GM20000 (cell line): ENCODE measurements at places on chromosomes 1 and 21.

- no peak for DNase-seq
Measured at GRCh38 chr1:115188680-115189395, 99.5 kb upstream of the TSPAN2 start.

GRCh38 chr1:234775477-234776246 is 165.7 kb upstream of the IRF2BP2 start:
- no peak for DNase-seq

DNA sequence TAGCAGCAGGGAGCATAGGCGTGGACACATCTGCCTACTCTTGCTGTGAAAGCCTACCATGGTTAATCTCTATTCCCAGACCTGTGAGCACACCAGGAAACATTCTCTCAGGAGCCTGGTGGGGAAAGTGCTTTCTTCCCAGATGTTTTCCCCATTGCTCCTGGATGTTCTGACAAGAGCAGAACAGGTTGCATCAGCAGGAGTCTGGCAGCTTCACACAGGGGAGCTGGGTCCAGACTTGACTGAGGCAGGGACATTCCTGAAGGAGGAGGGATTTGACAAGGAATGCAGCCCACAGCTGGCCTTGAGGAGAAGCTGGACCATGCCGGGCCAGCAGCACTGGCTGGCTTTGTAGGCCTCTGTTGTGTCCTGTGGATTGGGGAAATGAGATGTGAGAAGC is 21.0 kb upstream of the ARTN start:
- DNase-seq: no peak

GRCh38 chr1:46041551-46041950 is 90.9 kb downstream of the PIK3R3 start:
- no peak for DNase-seq

DNA sequence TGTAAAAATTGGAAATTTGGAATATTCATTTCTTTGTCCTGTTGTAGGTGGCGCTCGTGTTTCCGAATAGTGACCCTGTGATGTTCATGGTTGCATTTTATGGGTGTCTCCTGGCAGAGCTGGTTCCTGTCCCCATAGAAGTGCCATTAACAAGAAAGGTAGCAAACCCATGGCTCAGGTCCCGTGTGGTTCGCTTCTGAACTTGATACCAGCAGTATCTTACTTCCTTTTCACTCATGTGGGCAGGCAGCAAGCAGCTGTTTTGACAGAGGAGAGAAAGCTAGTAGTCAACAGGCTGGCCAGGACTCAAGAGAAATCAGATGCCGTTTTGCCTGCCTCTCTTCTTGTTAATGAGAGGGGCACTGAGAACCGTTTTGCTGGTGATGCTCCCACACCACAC is 72.8 kb downstream of the S100B start:
- no peak for DNase-seq

- DNase-seq: no peak
Measured at GRCh38 chr21:24840287-24840686, 767.0 kb downstream of the MRPL39 start.

- no peak for DNase-seq
Measured at GRCh38 chr1:108199201-108199691, 897 bp downstream of the SLC25A24 start.

DNA sequence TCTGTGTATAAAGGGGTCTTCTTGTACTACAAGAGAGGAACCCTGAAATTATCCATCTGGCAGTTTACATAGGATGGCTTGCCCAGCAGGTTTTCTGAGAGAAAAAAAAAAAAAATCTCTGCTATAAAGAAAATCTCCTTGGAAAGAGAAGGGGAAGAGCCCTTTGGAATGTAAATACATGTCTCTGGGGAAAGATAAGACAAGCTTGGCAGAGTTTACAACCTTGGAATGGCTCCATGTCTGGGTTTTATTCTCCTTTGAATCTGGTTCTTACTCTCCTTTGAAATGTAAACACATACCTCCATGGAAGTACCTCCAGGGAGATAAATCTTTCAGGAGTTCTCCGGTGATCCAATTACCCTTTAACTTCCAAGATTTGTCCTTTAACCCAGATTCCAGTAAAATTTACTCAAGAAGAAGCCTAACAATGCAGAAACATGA is 45.1 kb upstream of the DNAH14 start:
- DNase-seq: no peak

DNA sequence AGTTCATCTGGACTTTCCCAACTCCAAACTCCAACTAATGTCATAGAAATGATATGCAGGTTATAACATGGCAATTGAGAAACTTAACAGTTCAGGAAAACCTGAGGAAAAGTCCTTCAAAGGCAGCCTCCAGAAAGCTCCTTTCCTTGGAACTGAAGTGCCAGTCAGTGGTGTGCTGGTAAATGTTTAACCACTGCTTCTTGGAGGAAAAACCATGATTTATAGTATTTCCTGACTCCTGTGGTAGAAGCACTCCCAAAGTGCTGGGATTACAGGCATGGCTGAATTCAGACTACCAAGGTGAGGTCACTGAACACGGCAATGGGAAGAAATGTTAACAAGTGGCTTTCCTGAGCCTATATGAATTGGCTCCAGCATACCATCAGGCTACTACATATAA is 26.7 kb upstream of the ZNHIT6 start:
- no peak for DNase-seq

GRCh38 chr21:41650526-41651145 is 116.2 kb downstream of the RIPK4 start:
- no peak for DNase-seq

DNA sequence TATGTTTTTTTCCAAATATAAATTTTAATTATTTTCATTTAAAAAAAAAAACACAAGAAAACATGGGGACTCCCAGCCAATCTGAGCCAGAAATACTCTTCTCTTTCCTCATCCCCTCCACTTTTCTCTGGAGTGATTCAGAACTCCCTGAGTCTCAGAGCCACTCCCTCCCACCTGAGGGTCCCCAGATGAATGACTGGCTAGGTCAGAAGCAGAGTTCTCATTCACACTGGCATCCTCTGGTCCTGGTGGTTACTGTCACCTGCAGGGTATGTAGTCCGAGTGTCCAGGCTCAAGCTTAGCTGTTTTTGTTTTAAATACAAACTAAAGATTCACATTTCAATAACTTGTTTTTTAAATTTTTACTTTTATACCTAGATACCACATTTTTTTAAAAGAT is 6.3 kb downstream of the HMGCS2 start:
- DNase-seq: no peak

- no peak for DNase-seq
Measured at GRCh38 chr1:221510793-221511503, 230.9 kb downstream of the DUSP10 start.

DNA sequence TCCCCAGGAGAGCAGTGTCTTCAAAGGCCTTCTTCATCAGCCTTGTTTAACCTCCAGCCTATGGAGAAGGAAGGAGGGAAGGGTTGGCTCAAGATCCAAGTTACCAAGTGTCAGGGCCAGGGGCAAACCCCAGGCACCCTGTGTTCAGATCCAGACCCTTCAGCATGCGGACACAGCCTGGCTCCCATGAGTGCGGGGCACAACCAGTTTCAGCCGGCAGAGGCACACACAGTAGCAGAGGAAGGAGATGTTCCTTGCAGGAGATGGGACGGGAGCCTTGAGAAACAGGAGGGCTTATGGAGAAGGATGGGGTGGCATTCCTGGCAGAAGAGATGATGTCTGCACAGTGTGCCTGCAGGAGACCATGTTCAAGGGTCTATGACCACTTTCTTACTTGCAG is 161.7 kb upstream of the EDN2 start:
- DNase-seq: no peak

DNA sequence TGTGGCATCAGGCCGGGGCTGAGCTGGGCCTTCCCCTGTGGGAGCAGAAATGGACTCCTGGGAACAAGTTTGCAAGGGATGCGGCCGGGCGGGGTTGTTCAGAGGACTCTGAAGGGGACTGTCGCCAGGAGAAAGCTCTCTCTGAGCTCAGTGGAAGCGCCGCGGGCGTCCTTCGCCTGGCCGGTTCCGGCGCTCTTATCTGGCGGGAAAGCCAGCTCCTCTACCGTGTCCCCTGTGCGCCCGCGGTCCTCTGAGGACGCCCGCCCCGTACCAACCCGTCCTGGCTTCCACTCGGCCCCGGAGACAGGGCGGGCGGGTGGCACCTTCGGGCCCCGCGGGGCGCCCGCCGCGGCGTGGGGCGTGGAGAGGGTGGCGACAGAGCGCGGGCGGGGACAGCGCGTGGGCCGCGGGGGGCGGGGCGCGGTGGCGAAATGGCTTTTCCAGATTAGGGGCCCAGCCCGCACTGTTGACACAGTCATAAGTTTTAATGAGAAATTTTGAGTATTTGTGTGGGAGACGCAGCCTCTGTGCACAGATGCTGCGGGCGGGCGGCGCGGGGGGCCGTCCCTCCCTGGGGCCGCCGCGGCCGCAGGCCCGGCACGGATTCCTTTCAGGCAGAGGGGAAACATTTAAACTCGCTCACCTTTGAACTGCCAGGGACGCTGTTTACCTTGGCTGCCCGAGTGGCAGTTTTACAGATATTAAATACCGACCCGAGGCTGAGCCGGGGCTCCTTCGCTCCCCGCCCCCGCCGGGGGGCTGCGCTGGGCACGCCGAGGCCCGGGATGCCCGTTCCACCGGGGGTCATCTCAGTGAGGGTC is 70.2 kb downstream of the FOXD2 start:
- peak; percentile 64 for DNase-seq

DNA sequence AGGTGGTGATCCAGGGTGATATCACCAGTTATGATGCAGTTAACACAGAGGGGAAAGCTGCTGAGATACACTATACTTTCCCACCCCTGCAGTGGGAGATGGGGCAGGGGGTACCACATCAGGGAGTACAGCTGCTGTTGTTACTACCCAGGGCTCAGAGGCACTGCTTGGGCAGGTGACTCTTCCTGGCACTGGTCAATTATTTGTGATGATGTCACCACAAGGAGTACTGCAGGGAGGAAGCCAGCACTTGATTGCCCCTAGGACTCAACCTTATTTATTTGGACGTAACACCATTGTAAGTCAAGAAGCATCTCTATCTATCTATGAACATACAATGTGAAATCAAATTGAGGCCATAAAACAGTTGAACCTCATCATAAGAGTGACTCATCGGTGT is 10.1 kb downstream of the IFNAR1 start:
- no peak for DNase-seq

- DNase-seq: no peak
Measured at GRCh38 chr1:216916890-216917438, 193.7 kb upstream of the ESRRG start.

DNA sequence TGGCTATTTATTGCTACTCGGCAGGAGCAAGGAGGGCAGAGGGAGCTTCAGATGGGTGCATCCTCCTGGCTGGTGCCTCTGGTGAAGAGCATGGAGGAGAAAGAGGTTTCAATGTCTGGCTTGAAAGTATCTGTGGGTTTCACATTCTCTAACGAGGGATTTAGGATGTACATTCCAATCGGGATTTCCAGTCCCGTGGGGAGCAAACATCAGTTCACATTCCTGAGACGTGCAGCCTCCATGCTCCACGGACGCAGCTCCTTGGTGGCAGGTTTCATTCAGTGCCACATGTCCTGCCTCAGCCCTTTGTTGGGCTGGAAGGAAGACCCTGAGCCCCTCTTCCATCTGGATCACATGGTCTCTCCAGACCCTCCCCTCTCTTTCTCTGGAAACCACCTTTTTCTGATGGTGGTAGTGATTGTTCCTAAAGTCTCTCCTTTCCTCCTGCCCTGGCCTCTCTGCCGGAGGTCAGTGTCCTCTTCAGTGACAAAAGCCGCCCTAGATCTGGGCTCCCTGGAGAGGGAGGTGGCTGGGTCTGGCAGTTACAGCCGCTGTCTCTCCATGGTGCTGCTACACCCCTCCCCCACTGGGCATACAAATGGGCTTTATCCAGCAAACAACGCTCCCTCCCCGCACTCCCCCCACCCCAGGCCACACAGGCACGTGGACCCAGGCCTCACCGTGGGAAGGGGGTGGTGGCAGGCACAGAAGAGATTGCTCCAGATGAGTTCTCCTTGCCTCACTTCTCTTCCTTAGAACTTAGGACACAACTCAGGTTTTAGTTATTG is 826 bp upstream of the CA14 start:
- no peak for DNase-seq

DNA sequence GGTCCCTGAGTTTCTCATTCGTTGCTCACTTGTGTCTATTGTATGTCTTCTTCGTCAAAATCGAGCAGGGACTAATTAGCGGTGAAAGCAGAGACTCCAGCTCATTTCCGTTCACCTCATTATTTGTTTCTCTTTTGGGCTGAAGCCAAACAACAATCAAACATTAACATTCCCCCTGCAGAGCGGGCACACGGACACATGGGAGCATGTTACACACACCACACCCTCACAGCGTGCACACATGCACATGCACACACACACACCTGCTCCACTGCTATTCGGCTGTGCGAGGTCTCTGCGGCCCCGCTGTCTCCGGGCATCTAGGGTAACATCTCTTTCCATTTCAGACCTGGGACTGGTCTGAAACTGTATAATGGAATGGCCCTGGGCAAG is 58.5 kb upstream of the LRRC8D start:
- DNase-seq: no peak

GRCh38 chr1:86277936-86278335 is 118.2 kb downstream of the ODF2L start:
- no peak for DNase-seq

GRCh38 chr1:44411861-44412260 is 6.8 kb downstream of the RNF220 start:
- no peak for DNase-seq

DNA sequence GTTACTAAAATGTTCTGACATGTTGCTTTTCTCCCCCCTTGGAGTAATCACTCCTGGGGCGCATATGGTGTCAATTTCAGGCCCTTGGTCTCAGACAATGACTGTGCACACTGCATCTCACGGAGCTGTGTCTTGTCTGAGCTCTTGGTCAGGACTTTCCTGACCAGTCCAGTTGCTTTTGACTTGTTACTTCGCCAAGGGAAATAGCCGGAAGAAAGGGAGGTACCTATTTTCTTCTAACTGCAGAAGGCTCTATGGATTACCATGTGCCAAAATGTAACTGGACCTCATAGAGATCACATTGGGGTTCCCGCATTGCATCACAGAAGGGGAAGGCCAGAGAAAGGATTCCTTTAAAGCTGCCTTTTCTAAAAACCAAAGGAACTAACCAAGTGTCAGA is 68.6 kb downstream of the SPAG17 start:
- DNase-seq: no peak

DNA sequence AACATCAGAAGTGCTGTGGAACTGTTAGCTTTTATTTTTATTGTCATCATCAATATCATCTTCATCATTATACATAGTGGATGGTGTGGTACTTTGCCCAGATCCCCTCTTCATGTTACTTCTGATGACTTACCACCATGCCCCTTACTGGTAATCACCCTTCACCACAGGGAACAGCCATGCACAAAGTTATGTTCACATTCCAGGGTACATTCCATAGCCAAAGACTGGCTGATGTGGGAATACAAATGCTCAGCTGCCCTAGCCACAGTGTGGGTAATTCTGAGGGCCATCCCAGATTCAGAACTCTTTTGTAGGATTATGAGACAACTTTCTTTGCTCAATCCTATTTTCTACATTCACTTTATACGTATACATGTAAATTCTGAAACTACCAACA is 691.3 kb upstream of the CXADR start:
- DNase-seq: no peak

- DNase-seq: no peak
Measured at GRCh38 chr1:56788588-56788987, 30.6 kb downstream of the FYB2 start.

GRCh38 chr1:209341673-209342420 is 241.7 kb upstream of the CAMK1G start:
- DNase-seq: no peak
